ENCODE measurements at places on chromosomes 2 and 18. TPM values are rescaled to one million over a fixed set of nuclear protein-coding genes. Genes with fewer than 3 reads are reported as not detected.

Gene CENPO
- total RNA-seq = 2.7 TPM

Gene KCNF1
- not detected for total RNA-seq

Gene WDCP
- total RNA-seq = 3.5 TPM

Gene SERPINB12
- 92.5 TPM for total RNA-seq

Gene COL5A2
- total RNA-seq = 19.3 TPM

Gene CD8A
- total RNA-seq = 1.9 TPM

Gene THOC1
- 28.8 TPM for total RNA-seq

Gene IL36B
- total RNA-seq = 9.5 TPM

DNA sequence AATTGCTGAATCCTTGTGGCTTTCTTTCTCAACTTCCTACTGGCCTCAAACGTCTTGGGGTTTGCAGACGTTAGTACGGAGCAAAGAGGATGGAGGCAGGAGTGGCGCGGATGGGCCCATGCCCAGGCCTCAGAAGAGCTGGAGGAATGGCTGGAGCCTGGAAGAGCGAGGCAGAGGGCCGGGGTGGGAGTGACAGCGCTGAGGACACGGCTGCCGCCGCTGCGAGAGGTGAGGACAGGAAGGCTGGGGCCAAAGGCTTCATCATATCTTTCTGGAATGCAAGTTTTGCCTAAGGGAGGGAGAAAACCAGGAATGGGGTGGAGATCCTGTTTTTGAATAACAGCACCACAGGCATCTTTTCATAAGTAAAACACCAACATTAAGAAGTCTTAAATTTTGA, 178.5 kb upstream of the SESTD1 start:
- DNase-seq = no peak

- no peak for DNase-seq
Measured at GRCh38 chr18:434410-434809, 66.1 kb downstream of the COLEC12 start.

- peak; percentile 98 for DNase-seq
Measured at GRCh38 chr2:65436169-65436823, 3.9 kb upstream of the SPRED2 start.

DNA sequence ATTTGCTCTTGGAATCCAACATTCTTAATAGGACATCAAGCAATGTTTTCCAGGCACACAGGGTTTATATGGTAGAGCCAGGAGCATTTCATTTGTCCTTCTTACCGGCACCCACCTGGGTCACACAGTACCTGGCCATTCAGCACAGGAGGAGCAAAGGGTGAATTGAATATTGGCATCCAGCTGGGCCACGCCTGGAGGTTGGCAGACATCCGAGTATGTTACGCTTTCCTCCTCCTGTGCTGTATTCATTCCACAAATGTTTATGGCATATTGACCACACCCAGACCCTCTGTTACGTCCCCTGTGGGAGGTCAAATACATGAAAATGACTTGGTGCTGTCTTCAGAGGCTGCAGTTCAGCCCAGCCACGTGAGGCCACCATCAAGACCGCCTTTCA, 206.2 kb downstream of the RTP5 start:
- DNase-seq = no peak

DNA sequence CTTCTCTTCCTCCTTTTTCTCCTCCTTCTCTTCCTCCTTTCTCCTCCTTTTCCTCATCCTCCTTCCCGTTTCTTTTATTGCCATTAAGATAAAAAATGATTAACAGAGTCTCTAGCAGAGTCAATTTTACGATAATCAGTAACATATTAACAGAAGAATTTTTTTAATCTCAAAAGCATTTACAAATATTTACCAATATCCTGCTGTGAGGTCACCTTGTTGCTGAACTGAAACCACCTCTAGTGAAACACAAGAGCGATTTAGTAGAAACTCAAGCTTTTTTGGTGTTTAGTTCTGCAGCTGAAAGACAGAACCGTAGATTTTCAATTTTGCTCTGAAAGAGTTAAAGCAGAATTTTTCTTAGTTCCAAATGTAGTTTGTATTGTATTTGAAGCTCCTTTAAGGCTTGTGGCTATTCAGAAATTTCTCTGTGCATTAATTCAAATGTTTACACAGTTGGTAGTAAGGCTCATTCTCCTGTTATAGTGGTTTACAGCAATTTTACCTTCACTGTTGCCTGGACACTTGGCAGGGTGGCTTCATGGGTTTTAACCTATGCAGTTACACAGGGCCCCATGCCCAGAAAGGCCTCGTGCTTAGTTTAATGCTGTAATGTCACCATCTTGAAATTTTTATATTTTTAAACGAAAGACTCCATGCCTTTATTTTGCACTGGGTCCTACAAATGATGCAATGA, 1106.6 kb upstream of the FAM98A start:
- DNase-seq = no peak

- DNase-seq = no peak
Measured at GRCh38 chr2:114862243-114862642, 419.8 kb downstream of the DPP10 start.

DNA sequence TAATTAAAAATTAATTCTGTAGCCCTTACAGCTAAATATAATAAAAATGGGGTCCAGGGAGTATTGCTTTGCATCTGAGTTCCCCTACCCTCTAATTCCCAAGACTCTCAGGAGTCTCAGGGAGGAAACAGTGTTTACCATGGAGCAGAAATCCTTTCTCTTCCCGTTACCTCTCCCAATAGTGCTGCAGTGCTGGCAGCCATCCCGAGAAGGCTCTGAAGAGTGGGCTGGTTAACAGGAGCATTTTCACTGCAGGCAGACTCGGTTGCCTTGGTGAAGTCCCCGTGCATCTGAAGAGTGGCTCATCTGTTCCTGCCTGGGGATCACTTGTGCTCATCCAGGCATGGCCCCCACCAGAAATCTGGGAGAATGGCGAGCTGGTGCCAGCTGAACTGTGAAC, 41.8 kb upstream of the TMEM178A start:
- no peak for DNase-seq

GRCh38 chr18:39487932-39488331, 1922.3 kb upstream of the CELF4 start:
- DNase-seq = no peak

DNA sequence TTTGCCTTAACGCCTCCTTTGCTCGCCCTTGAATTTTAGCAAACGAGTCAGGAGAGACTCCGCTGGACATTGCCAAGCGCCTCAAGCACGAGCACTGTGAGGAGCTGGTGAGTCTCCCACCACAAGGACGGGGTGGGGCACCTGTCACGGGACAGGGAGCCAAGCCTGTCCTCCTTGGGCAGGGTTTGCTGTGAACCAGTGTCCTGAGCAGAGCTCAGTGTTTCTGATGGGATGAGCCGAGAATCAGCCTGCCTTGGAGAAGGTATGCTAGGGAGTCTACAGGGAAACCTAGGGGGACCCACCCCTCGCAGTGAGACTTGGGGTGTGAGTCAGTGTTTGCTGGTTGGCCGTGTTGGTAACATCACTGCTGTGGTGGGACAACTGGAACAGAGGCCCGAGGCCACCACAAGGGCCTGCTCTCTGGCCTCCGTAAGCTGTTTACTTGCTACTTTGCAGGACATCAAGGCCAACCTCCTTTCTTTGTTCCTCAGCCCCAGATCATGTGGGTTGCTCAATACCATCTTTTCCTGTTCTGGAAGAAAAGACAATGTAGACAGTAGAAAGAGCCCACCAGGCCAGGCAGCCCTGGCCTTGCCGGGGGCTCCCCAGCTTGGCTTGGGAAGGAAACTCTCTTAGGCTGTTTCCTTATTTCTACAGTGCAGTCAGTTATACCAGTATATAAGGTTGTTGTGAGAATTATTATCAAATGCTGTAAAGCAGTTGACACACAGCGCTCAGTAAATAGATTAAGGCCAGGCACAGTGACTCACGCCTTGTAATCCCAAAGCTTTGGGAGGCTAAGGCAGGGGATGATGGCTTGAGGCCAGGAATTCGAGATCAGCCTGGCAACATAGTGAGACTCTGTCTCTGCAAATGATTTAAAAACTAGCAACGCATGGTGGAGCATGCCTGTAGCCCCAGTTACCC, 42.4 kb downstream of the ITGB1BP1 start:
- DNase-seq = peak; percentile 75

GRCh38 chr18:21191596-21192307, 50.3 kb upstream of the GREB1L start:
- peak; percentile 24 for DNase-seq

DNA sequence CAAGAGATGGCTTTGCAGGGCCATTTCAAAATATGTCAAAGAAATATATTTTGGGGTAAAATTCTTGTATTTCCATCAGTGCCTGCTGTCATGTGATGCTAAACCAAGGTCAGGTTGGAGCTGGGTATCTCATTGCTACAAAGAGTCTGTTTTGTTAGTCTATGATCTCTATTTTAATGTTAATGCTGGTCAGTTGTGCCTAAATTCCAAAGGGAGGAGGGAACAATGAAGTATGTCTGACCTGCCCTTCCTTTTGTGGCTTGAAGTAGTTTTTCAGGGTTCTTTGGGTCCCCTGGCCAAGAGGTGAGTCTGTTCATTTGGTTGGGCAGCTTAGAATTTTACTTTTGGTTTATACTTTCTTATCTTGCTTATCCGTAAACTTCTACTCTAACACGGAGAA, 61.6 kb upstream of the DYNAP start:
- DNase-seq = no peak

GRCh38 chr2:122081751-122082150, 326.3 kb downstream of the TSN start:
- DNase-seq = no peak

GRCh38 chr2:232600053-232600773, 33.2 kb upstream of the EFHD1 start:
- no peak for DNase-seq

DNA sequence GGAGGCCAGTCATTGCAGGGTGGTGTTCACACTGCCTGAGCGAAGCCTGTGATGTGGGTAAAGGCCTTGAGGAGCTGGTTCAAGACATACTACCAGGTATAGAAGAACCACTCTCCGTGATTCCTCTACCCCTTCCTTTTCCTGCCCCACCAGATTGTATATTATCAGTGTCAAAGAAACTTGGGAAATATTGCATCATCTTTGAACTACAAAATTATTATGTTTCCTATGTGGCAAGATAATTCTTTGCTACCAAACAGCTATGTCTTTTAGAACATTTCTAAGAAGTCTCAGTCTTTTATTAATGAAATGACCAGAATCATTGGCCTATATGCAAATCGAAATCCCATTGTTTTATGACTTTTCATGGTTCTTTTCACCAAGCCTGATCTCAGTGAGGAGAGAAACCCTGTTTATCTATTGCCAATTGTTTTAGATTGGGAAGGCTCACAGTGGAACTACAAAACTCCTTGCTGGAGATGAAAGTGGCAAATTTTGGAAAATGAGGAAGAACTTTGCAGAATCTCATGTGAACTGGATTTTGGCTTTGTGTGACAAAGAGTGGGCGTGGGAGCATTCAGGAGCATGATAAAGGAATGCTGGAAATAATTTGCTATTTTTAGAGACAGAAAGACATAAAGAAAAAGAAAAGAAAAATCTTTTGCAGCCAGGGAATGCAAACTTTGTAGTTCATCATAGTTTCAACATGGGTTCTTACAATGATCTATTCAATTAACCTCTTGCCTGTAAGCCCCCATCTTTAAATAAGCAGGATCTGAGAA, 286.9 kb downstream of the INSIG2 start:
- no peak for DNase-seq

DNA sequence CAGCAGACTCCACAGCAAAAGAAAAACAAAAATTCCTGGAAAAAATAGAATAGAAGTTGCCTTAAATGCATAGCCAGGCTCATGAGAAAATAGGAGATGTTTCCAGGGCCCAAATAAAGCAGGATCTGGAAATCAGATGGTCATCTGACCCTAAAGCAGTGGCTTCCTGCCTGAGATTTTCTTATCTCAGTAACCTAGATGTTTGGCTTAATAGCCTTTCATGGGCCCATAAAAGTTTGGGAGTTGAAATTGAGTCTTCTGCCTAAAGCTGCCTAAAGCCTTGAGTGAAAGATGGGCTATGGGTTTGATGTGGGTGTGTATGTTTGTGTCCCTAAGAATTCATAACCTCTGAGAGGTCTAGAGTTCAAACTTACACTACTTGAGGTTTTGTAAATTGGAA, 149.1 kb downstream of the ANTXR1 start:
- DNase-seq = no peak

- peak; percentile 46 for DNase-seq
Measured at GRCh38 chr2:11805920-11806319, 59.5 kb downstream of the LPIN1 start.

DNA sequence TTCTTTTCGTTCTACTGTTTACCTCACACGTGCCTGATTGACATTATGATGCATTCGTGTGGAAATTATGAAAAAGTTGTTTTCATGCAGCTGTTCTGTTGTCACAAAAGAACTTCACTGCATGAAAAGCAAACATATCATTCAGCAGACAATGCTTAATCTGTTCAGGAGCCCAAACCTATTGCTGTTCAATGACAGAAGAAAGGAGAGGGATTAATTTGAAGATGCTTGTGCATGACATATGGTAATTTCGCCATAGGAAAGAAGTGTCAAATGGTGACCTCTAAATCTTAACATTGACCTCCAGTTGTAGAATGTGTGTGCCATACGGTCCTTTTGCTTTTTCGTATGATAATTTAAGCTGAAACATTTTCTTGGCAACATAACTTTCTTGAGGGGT, 124.5 kb downstream of the WDR7 start:
- no peak for DNase-seq

GRCh38 chr2:217413193-217413592, 553.3 kb upstream of the TNP1 start:
- peak; percentile 71 for DNase-seq

DNA sequence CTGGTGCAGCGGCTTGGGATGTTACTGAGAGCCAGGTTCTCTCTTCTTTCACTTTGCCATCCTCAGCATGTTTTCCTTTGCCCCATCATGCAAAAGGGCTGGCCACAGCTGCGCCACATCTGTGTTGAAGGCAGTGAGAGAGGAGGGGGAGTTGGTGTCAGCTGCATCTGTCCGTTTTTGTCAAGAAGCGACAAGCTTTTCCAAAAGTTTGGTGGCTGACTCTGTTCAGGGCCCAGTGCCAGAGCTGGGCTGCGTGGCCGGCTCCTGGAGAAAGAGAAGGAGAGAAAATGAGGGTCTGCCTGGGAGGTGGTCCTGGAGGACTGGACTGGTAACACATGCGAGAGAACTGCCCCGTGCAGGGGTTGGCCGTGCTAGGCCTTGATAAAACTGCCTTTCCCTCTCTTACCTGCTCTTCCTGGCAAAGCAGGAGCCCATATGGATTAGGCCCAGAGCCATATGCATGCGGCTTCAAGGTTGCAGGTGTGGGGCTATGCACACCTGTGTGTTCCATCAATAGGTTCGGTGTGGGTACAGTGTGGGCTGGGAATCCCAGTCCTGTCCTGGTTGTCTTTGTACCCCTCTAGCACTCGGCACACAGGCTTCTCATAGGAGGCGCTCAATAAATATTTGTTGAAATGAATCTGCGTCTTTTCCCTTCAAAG, 9.0 kb downstream of the RNF144A start:
- no peak for DNase-seq

Data from lower leg skin (tissue), 4 donors.